ENCODE measurements at places on chromosomes 11 and 22.

- H3K27me3 ChIP-seq = peaks cover 5% of the 10 kb centered on the region
- DNase-seq = peak; percentile 69
- no peaks in the 10 kb centered on the region for H3K36me3 ChIP-seq
- H3K27ac ChIP-seq = no peak overlapping the region
- no peaks in the 10 kb centered on the region for H3K4me1 ChIP-seq
These were observed 4.5 kb upstream of the TBX10 start for GRCh38 chr11:67644042-67644441.

GRCh38 chr11:126194121-126194543 lies 17.3 kb downstream of the RPUSD4 start:
- peak; percentile 70 for DNase-seq
- peaks cover 62% of the 10 kb centered on the region for H3K36me3 ChIP-seq
- no peak overlapping the region for H3K27ac ChIP-seq
- no peak overlapping the region for H3K4me3 ChIP-seq
- H3K4me1 ChIP-seq = no peaks in the 10 kb centered on the region

DNA sequence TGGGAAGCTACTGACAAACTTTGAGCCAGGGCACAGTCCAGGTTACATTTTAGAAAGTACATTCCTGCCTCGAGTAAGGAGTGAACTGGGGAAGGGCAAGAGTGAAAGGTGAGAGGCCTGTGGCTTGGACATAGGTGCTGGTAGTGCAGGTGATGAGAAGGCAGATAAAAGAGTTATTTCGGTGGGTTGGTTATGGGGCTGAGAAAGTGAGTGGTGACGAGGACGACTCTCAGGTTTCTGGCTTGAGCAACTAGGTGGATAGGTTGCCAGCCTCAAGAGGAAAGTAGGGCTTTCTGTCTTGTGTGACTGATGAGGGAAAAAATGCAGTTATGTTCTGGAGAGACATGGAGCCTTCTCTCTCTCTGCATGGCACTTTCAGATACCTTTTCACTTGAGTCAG lies 3.7 kb downstream of the POLR2F start:
- no peaks in the 10 kb centered on the region for H3K4me1 ChIP-seq
- H3K36me3 ChIP-seq = peaks cover 49% of the 10 kb centered on the region
- H3K27ac ChIP-seq = no peak overlapping the region
- no peaks in the 10 kb centered on the region for H3K27me3 ChIP-seq

DNA sequence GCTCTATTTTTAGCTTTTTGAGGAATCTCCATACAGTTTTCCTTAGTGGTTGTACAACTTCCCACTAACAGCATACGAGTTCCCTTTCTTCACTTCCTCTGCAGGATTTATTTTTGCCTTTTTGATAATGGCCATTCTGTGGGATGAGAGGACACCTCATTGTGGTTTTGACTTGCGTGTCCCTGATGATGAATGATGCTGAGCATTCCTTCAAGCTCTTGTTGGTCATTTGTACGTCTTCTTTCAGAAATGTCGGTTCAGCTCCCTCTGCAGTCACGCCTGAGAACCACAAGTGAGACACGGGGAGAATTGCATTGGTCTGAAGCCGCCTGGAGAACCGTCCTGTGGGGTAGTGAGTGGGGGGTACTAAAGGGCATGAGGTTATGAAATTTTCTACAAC lies 2.0 kb upstream of the KRTAP5-10 start:
- no peaks in the 10 kb centered on the region for H3K36me3 ChIP-seq
- H3K4me1 ChIP-seq = no peaks in the 10 kb centered on the region
- no peak overlapping the region for H3K27ac ChIP-seq
- peak; percentile 82 for DNase-seq

GRCh38 chr11:65210361-65210731 lies 28.6 kb downstream of the CAPN1 start:
- no peaks in the 10 kb centered on the region for H3K27me3 ChIP-seq
- no peak overlapping the region for H3K4me3 ChIP-seq
- H3K27ac ChIP-seq = no peak overlapping the region
- H3K36me3 ChIP-seq = peaks cover 57% of the 10 kb centered on the region

All from endodermal cell (in vitro differentiated cells).